ENCODE measurements at places on chromosomes 4 and X.

DNA sequence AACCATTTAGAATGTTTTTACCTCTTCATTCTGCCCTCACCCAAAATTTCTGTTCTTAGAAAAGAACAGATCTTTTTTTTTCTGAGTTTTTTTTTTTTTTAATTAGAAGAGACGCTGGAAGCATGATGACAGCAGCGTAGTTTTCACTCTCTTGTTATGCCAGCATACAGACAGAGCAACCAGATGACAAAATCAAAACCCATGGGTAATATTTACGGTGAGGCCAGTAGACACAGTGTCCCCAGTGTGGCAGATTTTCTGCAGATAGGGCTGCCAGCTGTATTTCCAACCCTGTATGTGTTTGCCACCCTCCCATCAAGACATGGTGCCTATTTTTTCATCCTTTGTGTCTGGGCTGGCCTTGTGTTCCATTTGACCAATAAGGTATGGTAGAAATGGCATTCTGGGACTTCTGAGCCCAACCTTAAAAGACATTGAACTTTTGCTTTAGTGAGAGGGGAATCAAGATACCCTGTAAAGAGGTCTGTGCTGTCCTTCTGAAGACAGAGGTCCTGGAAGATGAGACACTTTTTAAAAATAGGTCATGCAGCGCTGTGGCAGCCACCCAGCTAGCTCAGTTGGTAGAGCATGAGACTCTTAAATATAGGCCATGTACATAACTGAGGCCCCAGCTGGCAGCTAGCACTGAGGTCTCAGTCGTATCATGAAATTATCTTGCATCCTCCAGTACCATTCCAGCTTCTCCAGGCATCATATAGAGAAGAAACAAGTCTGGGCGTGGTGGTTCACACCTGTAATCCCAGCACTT is 6.7 kb upstream of the ZNF41 start:
- no peak overlapping the region for H3K4me3 ChIP-seq
- no peaks in the 10 kb centered on the region for H3K27me3 ChIP-seq
- no peak overlapping the region for H3K27ac ChIP-seq

DNA sequence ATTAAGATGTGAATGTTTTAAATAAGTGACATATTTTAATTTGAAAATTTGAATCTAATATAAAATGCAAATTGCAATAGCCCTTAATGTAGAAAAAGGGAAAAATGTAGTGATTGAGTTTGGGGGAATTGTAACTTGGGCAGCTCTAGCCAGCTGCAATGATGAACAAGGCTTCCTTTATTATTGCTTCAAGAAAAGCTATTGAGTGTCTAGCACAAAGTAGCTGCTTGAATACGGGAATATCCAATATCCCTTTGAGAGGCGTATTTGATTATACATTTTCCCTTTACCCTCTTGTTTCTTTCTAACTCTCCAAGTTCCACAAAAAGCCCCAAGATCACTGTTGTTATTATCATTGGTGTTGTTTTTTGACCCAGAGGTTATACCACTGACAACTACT is 21.8 kb downstream of the IL1RAPL1 start:
- no peaks in the 10 kb centered on the region for H3K36me3 ChIP-seq
- no peaks in the 10 kb centered on the region for H3K27me3 ChIP-seq
- DNase-seq, result no peak
- no peak overlapping the region for H3K4me3 ChIP-seq
- no peak overlapping the region for H3K27ac ChIP-seq

DNA sequence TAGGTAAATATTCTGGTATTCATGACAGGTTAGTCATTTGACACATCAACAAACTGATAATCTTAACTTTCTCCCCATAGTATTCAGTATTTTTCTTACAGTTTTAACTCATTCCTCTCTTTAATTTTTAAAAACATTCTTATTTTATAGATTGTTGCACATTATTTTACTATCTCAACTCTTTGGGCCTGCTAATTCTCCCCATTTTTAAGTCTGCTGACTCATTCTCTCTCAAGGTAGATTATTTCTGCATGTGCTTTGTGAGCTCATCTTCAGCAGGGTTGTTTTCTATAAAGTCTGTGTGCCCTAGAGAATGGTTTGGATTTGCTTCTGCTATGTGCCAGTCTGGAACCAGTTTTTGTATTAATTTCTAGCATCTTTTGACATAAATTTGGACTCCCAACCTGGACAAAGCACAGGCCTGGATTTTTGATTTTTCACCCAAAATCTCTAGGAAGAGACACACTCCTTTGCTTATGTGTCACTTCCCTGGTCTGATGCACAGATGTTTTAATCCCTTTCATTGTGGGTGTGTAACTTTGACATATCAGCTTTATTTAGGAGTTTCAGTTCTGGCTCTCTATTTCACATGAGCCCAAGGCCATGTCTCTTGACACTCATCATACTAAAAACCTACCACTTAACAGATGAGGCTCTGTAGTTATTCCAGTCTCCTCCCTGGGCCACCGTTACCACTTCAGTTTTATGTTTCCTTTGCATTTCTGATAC is 194.3 kb upstream of the PGRMC2 start:
- H3K27ac ChIP-seq, result no peak overlapping the region
- peaks cover 3% of the 10 kb centered on the region for H3K36me3 ChIP-seq
- no peak for DNase-seq
- H3K4me1 ChIP-seq, result no peaks in the 10 kb centered on the region

GRCh38 chr4:1019320-1019719 is 7.9 kb downstream of the FGFRL1 start:
- H3K4me1 ChIP-seq, result no peaks in the 10 kb centered on the region
- DNase-seq, result no peak
- H3K36me3 ChIP-seq, result no peaks in the 10 kb centered on the region
- no peak overlapping the region for H3K4me3 ChIP-seq

DNA sequence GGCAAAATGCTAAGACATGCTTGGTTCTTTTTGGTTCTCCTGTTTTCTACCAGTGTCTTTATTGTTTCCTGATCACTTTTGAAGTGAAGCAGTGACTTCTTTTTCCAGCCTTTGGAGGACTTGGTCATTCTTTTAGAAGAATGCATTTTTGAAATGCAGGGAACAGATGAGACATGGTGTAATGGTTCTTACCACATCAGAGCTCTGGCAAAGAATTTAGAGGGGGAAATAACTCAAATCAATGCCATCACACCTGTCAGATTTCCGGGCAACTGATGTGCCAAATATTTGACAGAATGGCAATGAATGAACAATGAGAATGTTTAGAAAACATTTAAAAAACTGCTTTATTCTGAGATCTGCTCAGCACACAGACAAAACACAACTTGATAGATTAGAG is 519.6 kb downstream of the IQCM start:
- no peaks in the 10 kb centered on the region for H3K27me3 ChIP-seq
- no peak for DNase-seq
- H3K36me3 ChIP-seq, result no peaks in the 10 kb centered on the region
- no peak overlapping the region for H3K4me3 ChIP-seq
- no peaks in the 10 kb centered on the region for H3K4me1 ChIP-seq

DNA sequence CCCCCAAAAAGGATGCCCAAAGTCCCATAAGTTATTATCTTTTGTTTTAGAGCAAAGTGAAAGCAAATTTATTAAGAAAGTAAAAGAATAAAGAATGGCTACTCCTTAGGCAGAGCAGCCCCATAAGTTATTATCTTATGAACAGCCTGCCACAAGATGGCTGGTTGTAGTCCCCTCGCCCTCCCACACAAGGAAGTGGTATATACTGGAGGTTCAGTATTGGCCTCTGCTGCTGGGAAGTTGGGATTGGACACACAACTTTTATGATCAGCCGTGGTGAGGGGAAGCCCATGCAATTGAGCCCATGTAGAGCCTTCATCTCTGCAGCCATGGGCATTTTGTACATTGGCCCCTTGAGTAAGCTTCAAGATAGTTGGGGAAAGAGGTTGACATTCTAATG is 8.0 kb upstream of the SMIM10 start:
- H3K4me1 ChIP-seq, result no peaks in the 10 kb centered on the region
- no peak for DNase-seq
- H3K27me3 ChIP-seq, result no peaks in the 10 kb centered on the region
- H3K36me3 ChIP-seq, result no peaks in the 10 kb centered on the region

DNA sequence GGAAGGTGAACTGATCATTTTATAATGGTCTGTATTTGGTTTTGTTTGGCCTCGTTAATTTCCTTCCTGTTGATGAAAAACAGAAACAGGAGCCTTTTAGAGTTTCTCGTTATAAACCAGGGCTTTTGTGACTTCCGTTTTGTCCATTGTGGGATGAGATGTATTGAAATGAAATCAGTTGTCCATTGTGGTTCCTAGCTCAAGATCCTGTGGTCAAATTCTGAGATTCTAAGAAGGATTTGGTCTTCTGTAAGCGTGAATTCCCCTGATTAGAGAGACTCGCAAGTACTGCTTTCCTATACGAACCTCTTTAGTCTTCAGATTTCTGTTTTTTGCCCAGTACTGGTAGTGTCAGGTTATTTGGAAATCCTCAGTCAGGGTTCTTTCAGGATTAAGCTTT is 101.7 kb downstream of the RAPGEF2 start:
- peaks cover 9% of the 10 kb centered on the region for H3K4me1 ChIP-seq
- no peak overlapping the region for H3K4me3 ChIP-seq
- H3K27me3 ChIP-seq, result no peaks in the 10 kb centered on the region
- DNase-seq, result no peak
- no peaks in the 10 kb centered on the region for H3K36me3 ChIP-seq

DNA sequence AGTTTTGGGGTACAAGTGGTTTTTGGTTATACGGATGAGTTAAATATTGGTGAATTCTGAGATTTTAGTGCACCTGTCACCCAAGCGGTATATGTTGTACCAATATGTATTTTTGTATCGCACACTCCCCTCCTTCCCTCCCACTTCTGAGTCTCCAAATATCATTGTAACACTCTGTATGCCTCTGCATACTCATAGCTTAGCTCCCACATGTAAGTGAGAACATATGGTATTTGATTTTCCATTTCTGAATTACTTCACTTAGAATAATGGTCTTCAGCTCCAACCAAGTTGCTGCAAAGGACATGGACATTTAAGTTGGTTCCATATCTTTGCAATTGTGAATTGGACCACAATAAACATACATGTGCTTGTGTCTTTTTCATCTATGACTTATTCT is 103.0 kb upstream of the ADAMTS3 start:
- no peak overlapping the region for H3K4me3 ChIP-seq
- H3K27ac ChIP-seq, result no peak overlapping the region
- no peaks in the 10 kb centered on the region for H3K36me3 ChIP-seq
- DNase-seq, result no peak

DNA sequence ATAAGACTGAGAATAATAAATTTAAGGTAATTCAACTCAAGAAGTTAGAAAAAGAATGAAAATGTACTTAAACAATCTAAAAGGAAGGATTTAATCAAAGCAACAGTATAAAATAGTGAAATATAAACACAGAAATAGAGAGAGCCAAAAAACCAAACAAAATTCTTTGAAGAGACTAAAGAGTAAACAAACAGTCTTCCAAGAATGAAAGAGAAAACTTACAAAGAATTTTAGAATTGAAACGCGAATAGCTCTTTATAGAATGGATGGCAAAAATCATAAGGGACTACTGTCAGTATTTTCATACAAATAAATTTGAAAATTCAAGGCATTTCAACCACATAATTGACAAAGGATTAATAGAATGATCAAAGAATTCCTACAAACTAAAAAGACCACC is 41.7 kb downstream of the VEGFC start:
- no peak overlapping the region for H3K4me3 ChIP-seq
- no peaks in the 10 kb centered on the region for H3K27me3 ChIP-seq
- H3K4me1 ChIP-seq, result no peaks in the 10 kb centered on the region
- H3K36me3 ChIP-seq, result no peaks in the 10 kb centered on the region
- H3K27ac ChIP-seq, result no peak overlapping the region
- DNase-seq, result no peak

DNA sequence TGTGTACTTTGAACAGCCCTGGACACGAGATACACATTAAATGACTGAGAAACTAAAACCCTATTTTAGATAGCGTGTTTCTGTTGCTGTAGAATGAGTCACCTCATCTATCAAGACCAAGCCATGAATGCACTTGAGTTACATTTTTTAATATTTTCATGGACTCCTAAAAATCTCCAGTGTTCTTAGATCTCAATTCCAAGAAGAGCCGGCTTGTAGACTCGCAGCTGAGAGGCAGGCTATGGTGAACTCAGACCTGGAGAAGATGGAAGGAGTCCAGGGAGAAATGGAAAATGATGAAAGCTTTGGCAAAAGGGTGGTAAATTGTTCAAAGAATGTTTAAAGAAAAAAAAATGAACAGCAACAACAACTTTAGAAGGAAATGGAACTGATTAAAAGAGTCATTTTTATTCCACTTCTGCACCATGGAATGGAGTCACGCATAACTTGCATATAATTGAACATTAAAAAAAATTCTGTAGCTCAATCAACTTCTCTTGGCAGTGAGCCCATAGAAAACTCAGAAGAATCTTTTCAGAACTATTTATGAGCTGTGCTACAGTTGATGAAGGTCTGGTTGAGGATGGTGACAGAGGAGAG is 129.8 kb downstream of the MXRA5 start:
- no peak overlapping the region for H3K4me3 ChIP-seq
- DNase-seq, result no peak
- no peaks in the 10 kb centered on the region for H3K36me3 ChIP-seq
- no peaks in the 10 kb centered on the region for H3K4me1 ChIP-seq
- H3K27ac ChIP-seq, result no peak overlapping the region

DNA sequence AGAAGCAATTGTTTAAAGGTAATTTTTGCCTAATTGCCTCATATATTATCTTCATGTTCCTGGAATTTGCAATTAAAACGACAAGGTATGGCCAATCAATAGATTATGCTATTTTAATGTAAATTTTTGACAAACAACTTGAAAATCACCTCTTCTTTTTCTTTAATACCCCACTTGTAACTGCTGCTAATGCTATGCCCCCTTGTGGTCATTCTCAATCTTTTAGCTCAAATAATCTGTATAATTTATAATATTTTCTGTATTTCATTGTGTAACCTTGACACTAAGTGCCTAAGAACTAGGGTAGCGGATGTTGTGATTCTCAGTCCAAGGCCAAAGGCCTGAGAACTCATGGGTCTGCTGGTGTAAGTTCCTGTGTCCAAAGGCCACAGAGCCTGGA is 831.7 kb upstream of the POU3F4 start:
- DNase-seq, result no peak
- no peaks in the 10 kb centered on the region for H3K27me3 ChIP-seq
- H3K4me1 ChIP-seq, result no peaks in the 10 kb centered on the region
- no peak overlapping the region for H3K4me3 ChIP-seq

GRCh38 chr4:123524958-123525628 is 128.5 kb downstream of the SPRY1 start:
- H3K4me3 ChIP-seq, result no peak overlapping the region
- DNase-seq, result no peak
- H3K4me1 ChIP-seq, result no peaks in the 10 kb centered on the region
- H3K27ac ChIP-seq, result no peak overlapping the region
- H3K36me3 ChIP-seq, result no peaks in the 10 kb centered on the region
- no peaks in the 10 kb centered on the region for H3K27me3 ChIP-seq

- H3K4me1 ChIP-seq, result no peaks in the 10 kb centered on the region
- DNase-seq, result peak; percentile 84
- no peak overlapping the region for H3K27ac ChIP-seq
- no peaks in the 10 kb centered on the region for H3K36me3 ChIP-seq
- H3K27me3 ChIP-seq, result no peaks in the 10 kb centered on the region
These were observed 35.2 kb downstream of the SLC25A5 start for GRCh38 chrX:119503484-119503861.

Measured in aorta (tissue), 5 donors.